ENCODE measurements at places on chromosomes 3 and 15. TPM values are rescaled to one million over a fixed set of nuclear protein-coding genes. Genes with fewer than 3 reads are reported as not detected.

- no peak for DNase-seq
Measured at GRCh38 chr15:59723687-59724346, 34.7 kb upstream of the BNIP2 start.

DNA sequence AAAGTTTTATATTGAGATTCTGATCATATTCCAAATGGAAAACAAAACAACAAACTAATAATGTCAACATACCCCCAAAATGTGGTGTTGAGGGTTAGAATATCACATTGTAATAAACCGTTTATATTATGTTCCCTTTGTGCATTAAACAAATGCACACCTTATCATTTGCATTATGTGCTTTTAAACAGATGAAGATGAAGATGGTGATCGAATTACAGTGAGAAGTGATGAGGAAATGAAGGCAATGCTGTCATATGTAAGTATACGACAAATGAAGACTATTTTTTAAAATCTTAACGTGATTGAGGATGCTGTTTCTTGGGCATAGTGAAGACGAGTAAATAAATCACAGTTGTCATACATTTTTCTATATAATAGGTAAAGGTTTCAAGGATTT is 20.6 kb downstream of the MAP2K5 start:
- no peak for DNase-seq

DNA sequence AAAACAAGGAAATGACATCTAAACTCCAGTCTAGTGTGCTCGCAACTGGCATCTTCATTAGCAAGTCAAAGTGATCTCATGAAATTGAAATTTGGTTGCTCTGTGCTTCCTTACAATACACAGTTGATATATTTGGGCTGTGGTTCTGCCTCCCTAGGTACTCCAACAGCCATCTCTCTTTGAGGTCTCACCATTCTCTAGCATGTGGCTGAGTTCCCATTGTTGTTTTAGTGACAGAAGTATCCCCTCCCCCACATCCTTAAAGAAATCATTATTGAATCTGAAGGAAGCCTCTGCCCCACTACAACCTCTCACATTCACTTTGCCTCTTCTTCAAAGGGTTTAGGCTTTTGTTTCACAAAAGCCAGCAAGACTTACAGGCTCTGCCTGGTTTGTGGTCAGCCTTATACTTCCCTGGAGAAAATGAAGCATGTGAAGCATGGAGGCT is 516.5 kb downstream of the NLGN1 start:
- DNase-seq: no peak

SPTBN5 gene
- total RNA-seq: 2.4 TPM

BCL6 gene
- 6.2 TPM for total RNA-seq
